ENCODE measurements at places on chromosomes 12 and 14.
A peak's percentile ranks its signal among the peaks of the same experiment; 100 is the strongest.

GRCh38 chr14:87133073-87133801 is 859.7 kb downstream of the GALC start:
- peak; percentile 11 for DNase-seq

DNA sequence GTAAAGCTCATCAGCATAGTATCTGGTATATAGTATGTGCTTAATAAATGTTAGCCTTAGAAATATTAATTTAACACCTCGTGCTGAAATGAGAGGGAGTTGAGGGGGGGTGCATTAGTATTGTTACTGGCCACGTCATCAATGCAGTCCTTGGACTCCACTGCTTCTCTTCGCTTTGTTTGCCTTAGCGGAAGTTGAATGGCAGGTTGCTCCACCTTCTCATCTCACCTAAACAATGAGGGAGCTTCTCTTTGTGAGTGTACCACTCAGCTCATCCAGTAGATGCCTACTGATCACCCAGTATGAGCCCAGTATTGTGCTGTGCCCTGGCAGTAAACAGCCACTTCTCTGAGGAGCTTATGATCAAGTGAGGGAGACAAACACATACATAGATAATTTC is 4.5 kb downstream of the TMEM117 start:
- DNase-seq, result no peak

GRCh38 chr12:111673503-111673902 is 12.3 kb downstream of the BRAP start:
- no peak for DNase-seq

DNA sequence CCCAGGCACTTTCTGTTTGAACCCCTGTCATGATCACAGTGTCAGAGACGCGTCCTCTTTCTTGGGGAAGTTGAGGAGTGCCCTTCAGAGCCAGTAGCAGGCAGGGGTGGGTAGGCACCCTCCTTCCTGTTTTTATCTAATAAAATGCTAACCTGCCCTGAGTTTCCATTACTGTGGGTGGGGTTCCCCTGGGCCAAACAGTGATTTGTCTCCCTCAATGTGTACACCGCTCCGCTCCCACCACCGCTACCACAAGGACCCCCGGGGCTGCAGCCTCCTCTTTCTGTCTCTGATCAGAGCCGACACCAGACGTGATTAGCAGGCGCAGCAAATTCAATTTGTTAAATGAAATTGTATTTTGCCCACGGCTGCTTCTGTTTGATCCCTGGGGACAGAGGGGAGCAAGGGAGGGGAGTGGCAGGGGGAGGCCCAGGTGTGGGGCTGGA is 5.1 kb downstream of the SHMT2 start:
- no peak for DNase-seq

DNA sequence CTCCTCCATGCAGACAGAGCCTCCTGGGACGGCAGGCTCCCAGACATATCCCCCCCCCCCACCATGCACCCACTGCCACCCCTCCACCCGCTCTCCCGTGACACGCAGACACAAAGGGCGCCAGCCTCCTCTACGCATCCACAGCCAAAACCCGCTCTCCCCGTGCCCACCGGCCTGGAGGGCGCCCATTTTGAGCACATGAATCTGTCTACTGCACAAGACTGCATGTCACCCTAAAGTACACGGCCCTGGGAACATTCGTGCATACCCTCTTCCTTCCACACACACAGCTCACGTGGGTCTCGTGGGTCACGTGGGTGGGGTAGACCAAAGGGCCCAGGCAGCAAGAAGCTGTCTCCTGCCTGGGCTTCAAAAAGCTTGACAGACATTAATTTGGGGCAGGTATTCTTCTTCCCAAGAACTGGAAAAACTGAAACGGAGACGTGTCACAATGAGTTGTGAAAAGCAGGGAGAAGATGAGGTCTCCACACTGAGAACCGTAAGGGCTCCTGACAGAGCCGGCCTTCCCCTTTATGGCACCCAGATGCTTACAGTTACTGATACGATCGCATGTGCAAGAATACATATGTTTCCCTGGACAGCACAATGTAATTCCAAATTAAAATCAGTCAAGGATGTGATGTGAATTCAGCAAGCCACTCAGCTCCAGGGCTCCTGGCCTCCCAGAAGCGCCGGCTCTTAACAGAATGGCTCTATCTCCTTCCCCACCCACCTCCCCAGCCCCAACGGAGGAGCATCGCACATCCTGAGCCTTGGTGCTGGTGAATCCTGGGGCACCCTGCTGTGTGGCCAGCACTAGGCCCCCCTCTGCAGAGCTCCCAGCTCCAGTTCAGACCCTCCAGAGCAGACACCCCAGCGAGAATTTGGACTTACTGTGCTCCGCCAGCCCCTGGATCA is 1.9 kb downstream of the TGFB3 start:
- no peak for DNase-seq

DNA sequence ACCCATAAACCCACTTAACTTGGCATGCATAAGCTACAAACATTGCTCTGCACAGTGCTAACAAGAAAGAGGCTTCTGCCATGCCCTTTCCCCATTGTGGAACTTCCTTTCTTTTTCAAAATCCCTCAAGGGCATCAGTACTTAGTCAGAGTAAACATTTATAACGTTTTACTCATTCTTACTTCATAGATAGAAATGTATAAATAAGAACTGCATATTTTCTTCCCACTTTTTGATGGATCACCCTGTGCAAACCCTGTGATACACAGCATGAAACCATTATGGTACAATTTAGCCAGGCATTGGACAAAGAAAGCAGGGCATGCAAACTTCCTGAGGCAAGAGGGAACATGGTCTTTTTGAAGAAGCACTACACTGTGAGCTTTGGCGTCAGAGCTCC is 113.8 kb upstream of the FOXG1 start:
- no peak for DNase-seq

DNA sequence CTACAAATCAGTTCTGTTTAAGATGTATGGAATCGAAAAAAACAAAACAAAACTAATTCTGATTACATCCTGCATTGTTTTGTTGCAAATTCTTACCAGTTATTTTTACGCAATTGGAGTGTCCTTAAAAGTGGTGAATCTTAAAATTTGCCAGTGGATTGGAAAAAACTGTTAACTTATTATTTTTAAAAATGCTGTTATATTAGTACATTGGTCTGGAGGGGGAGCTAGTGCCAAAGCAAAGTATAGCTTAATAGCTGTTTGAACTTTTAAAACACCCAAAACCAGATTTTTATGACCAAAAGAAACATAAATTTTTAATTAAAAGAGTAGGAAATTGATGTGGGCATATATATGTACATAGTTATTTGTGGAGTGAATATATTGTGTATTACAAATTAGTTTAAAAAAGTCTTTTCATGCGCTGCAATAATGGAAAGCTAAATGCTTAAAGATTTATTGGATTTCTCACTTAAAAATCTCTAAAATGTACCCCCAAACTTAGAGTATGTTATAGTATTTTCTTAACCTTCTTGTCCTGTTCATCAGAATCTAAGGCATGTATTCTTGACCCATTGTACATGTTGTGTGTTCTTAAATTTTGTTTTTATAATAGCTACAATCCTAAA is 2.5 kb downstream of the FUT8 start:
- no peak for DNase-seq

- DNase-seq, result peak; percentile 25
Measured at GRCh38 chr12:112347581-112347982, 34.6 kb downstream of the HECTD4 start.

GRCh38 chr14:101823511-101824120 is 62.1 kb downstream of the PPP2R5C start:
- DNase-seq, result no peak

- peak; percentile 8 for DNase-seq
Measured at GRCh38 chr12:112901271-112901670, 5.5 kb upstream of the OAS1 start.

DNA sequence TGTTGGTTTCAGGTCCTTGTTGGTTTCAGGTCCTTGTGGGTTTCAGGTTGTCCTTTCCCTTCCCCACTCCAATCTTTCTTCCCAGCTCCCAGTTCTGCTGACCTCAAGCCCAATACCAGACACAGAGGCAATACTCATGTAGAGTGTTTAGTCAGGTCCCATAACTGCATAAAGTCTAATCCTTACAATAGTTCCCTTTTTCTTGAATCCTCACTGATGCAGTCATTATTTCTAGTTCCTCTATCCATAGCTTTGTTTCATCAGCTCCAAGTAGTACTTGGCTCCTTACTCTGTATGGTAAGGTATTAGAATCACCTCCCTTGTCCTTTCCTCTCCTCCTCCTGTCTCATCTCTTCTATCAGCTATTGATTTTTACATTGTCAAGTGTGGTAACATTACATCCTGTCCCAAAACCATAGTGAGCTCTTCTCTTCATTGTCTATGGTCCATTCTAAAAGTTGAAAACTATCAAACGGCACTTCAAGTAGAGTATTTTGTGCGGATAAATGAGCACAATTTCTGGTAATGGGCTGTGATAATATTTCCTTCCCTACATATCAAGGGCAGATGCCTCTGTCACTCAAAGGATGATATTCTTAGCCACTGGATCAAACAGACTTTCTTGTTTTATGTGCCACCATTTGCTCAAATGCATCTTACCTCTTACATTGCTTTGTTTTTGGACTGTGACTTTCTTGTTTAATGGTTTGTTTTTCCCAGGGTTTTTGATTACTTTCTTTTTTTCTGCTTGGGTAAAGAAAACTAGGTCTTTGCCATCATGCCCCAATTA is 57.2 kb upstream of the JDP2 start:
- no peak for DNase-seq

DNA sequence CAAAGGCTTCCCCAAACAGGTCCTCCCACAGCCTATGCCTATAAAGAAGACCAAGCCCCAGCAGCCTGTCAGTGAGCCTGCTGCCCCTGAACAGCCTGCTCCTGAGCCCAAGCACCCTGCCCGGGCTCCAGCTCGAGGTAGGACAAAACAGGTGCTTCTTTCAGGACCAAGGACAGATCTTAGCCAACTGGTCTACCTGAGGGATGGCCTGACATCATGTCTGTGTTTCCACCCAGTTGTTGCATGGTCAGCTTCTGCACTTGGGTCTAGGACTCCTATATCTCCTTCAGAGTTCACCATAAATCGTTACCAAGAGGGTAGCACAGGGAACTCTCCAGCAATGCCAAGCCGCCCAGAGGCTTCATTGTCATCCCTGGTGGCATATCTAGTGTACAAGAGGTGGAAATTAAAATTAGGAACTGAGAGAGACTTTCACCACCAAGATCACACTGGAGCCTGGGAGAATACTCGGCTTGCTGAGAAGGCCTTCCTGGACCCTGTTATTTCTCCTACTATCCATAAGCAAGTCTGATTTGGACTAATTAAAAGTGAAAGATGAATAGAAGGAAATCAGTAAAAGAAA is 38.2 kb upstream of the OAS1 start:
- no peak for DNase-seq

Data from SHP77 treated with DMSO at 0.1 percent for 48 hours (cell line).